Prostate gland (tissue), 2 donors: ENCODE measurements at places on chromosomes 5 and 9. TPM values are rescaled to one million over a fixed set of nuclear protein-coding genes. Genes with fewer than 3 reads are reported as not detected.

- no peak for DNase-seq
These were observed 3.4 kb downstream of the ASS1 start for GRCh38 chr9:130448035-130448624.

DNA sequence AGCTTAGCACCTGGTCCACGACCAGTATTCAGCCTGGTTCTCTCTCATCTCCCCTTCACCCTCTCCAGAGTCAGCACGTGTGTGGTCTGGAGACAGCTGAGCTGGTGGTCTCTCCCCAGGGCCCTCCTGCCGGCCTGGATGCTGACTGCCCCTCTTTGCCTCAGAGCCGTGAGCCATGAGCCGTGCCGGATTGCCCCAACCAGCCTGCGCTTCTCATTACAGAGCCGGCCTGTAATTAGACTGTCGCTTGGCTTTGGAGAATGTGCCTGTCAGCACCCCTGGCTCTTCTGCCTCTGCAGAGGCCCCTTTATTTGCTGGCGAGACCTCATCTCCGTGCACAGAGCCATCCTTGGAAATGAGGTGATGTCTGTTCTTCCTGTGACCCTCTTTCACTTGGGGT is 118.7 kb upstream of the BOD1 start:
- DNase-seq, result no peak

Gene STARD4
- total RNA-seq, result 12.1 TPM

DNA sequence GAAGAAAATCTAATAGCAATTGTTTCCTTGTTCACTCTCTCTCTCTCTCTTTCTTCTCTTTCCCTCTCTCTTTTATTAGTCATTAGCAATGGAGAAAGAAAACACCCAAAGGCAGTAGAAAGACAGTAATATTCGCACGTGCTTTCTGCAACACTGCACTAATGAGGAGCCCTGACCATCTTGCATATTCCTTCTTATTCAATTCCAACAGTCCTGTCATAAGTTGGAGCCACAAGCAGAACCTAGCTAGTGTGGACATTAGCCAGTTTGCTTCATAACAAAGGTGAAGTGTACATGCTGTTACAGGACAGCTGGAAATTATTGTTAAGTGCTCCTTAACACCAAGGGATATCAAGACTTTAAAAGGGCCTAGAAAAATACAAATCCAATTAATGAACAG is 63.4 kb downstream of the TRIM32 start:
- no peak for DNase-seq

DNA sequence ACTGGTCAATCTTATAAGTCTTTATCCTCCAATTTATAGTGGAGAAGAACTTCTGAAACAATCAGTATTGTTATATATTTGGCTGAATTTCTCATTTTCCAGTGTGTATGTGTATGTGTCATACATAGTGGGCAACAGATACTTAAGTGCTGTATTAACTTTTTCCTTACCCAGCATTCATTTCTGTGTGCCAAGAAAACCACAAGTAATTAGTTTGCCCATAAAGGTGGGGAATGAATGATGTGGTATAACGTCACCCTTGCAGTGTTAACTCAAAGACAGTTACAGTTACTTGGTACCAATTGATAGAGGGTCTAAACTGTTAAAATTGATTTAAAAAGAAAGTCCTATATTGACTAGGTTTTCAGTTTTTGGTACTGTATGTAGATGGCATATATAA is 2.0 kb downstream of the OGN start:
- DNase-seq, result no peak

DNA sequence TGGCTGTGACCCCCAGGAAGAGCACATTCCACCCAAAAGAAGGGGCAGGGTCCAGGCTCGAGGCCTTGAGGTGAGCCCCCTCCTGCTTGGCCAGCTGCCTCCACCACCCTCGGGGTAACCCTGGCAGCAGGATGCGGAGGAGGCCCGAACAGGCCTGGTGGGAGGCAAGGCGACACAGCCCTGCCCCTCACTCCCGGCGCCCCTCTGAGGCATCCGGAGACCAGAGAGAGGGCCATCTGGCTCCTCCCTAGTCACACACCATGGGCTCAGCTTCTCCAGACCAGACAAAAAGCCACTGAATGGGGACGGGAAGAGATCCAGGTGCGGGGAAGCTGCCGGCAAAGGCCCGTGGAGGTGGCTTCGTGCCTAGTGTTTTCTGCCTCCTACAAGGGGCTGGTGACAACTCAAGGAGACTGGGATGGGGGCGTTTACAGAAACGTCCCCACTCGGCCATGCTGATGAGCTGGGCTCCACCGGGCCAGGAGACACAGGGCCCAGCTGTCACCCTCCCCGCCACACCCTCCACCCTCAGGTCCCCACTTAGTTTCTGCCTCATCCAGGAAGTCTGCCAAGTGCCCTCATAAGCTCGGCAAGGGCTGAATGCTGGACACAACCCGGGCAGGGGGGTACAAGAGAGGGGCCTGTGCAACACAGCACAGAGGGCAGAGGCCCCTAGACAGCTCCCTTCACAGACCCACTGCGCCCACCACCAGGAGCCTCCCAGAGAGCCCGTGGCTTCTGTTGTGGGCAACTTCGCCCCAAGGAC is 41.9 kb downstream of the NACC2 start:
- no peak for DNase-seq

- no peak for DNase-seq
These were observed 435.7 kb downstream of the NFIB start for GRCh38 chr9:13878241-13878711.

DNA sequence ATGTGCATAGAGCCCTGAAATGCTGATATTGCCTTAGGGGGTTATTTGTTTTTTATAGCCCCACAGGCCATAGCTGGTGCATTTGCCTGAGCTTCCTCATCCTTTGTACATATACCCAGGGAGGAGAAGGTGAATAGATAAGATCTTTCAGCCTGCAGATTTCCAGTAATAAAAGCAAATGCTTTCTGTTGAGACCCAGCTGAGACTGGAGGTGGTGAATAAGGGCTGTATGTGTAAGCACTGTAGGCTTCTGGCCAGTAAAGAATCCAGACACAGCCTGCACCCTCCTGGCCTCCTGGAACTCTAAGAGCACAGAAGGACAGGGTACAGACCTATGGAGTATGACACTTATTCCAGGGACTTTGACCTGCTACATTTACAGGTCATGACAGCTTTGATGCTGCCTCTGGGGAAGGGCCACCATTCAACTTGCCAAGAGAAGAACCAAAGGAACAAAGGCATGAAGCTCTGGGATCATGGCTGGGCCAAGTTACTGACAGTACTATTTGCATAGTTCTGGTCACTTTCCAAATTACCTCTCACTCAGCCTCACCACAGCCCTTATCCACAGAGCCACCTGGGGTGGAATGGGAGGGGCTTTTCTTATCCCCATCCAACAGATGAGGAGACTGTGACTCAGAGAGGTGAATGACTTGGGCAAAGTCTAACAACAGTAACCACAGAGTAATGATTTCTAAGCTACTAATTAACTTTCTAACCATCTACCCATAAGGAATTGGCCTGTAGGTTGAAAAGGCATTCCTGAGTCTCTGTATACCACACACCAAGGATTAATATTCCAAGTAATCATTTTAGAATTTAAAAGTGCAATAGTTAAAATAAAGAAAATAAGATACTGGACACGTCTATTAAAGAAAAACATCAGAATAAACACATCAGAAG is 604.5 kb upstream of the KLF4 start:
- DNase-seq, result no peak

- DNase-seq, result no peak
These were observed 36.0 kb downstream of the CSF2 start for GRCh38 chr5:132109494-132110053.

DNA sequence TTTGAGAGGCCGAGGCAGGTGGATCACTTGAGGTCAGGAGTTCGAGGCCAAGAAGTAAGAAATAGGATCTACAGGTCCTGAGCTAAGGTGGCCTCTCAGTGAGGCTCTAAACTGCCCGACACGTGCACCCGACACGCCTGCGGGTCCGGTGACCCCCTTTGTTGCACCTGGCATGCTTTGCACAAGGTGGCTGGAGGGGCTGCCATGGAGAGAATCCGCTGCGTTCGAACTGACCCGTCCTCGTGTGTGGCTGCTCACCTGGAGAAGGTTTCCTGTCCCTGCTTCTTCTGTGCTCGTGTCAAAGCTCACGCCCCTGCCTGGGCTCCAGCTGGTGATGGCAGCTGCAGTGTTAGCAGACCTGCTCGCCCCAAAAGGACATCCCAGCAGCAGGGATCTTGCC is 5.7 kb upstream of the OLFM1 start:
- DNase-seq, result no peak

GRCh38 chr5:150227036-150227435 is 37.2 kb downstream of the SLC6A7 start:
- no peak for DNase-seq

Gene CCDC180
- total RNA-seq, result 1.6 TPM

- no peak for DNase-seq
These were observed 253.5 kb upstream of the NREP start for GRCh38 chr5:112010475-112010874.

DNA sequence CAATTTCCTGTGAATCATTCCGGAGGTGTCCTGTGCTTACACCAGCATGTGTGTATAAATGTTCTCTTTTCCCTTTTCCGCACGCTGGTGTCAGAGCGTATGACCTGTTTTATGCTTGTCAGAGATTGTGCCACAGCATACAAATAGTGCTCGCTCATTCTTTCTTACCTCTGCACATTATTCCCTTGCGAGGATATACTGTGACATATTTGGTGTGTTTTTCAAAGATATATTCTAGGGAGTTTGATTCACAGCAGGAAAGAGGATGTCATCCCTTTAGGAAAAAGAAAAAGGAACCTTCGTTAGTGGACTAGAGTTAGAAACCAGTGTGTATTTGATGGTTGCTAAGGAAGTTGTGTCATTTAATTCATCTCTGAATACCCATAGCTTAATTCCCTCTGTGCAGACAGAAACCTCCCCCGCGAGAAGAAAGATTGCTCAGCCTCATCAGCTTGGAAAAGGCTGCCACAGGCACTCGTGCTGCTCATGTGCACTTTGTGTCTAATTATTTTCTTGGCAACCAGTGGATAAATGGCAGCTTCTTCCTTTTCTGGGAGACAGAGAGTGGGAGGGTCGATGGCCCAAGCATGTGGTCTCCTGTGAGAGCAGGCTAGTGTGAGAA is 14.7 kb upstream of the CCIN start:
- no peak for DNase-seq
